ENCODE measurements at places on chromosomes 13 and 19.

DNA sequence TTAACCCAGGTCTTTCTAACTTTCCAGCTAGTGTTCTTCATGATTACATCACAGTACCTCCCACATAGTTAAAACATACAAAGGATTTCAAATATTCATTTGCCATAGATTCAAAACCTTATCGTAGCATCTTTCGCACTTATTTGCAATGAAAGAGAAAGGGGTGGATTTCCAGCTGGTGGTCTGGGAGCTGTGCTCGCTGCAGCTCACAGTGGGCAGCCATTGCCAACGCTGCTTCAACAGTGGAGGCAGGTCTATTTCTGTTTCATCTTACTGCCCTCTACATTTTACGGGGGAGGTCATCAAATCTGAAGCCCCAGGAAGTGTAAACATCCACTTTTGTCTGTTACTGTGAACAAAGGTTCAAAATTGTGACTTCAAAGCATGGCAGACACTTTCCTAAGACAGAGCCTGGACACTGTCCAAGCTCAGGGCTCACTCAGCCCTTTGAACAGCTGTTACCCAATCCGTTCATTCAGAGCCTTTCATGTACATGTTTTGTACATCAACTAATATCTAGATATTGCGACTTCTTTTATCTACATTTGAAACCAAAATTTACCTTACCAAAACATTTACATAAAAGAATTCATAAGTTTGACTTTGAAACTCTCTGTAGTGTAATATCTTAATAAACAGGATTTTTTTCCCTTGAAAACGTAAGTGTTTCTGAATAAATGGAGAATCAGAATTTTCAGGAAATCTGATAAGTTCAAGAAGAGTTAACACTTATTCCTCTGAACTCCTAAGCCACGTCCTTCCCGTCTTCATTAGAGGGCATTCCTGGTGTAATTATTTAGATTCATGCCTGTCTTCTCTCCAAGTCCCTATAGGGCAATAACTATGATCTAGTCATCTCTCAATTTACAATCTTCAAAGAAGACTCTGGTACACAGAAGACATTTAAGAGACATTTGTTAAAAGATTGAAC, 25.1 kb downstream of the STARD13 start:
- no peak for DNase-seq

DNA sequence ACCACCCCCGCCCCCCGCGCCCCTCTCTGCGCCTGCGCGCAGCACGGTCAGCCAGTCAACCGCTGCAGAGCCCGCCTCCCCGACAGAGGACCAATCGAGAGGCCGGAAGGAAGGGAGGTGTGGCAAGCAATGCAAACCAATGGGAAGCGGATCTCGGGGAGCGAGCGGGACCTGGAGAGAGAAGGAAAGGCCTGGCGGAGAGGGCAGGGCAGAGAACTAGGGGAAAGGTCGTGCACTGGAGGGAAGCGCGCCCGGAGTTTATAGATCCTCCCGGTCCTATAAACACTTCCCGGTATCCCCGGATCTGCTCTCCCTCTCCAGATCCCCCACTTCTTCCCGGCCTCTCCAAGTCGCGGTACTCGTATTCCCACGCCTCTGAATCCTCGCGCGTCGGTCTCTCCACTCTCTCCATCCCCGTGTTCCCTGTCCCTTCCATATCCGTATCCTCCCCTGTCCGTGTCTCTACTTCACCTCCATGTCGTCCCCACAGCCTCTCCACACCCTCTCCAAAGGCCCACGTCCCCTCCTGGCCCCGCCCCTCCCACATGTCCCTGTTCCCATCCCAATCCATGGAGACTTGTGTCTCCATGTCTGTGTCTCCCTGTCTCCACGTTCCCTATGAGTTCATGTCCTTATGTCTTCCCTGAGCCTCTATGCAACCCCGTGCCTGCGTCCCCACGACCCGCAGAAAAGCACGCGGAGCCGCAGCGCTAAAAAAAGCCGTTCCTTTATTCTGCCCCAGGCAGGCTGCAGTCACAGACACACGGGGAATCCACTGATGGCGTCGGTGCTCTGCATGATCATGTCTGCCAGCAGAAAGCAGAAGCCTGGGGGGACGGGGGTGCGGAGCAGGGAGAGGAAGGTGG, 434 bp upstream of the ETFB start:
- DNase-seq: peak; percentile 100

- DNase-seq: no peak
Measured at GRCh38 chr19:5068233-5069072, 99.5 kb downstream of the KDM4B start.

DNA sequence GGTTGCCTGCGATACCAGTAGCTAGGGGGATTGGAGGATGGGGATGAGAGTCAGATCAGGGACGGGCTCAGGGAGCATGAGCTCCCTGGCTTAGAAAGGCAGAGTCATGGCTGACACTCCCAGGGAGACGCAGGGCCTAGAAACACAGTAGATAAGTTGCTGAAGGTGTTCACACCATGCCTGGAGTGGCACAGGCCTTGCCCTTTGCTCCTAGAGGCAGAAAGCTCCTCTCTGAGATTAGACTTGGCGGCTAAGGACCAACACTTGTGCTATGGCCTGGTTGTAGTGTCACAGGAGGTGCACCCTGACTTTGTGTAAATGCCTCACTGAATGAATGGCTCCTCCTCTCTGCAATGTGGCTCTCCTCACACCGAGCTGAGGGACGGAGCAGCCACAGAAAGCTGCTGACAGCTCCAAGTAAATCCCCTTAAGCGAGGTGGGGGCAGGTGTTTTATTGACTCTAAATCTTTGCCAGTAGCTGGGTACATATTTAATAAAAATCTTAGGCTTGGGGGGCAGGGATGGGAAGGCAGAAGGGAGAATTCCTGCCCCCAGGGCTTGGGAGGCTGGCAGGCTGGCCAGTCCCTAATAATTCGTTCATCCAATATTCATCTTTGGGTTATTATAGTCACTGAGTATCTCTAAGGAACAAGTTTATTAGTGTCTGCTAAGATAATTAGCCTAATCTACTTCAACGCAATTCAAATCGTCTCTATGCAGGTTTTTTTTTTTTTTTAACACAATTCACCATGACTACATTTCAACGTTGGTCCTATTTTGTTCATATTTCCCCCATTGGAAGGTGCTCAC, 54.9 kb downstream of the SIAH3 start:
- no peak for DNase-seq

DNA sequence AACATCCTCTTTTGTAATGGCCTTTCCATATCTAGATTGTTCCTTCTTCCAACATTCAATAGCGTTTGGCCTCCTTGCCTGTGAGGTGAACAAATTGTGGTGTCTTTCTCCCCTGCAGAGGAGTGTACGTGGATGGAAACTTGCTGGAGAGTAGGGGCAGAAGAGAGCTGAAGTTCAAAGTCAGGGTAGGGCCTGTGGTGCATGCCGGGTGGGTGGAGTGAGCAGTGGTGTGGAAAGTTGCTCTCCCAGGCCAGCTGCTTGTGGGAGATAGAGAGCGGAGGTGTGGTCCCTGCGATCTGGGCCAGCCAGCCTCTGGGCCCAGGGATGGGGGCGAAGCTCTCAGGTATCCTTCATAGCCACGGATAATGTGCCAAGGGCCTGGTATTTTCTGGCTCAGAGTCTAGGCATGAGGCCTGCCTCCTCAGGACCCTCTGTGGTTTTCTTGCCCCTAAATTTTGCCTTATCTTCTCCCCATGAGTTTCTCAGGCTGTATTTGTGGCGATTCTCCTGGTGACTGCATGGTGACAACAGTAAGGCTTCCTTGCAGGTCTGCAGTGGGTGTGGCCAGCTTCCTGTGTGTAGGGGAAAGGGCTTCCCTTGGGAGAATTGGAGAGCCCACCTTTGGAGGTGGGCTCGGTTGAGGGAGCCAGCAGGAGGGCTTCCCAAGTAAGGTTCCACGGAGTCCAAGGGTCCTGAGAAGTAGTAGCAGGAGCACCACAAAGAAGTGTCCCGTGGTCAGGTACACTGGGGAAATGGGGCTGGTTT, 6.7 kb downstream of the RGCC start:
- no peak for DNase-seq

- DNase-seq: peak; percentile 74
Measured at GRCh38 chr13:40190641-40191100, 475.8 kb downstream of the FOXO1 start.

GRCh38 chr13:113371061-113371460, 7.1 kb upstream of the GRTP1 start:
- peak; percentile 37 for DNase-seq

DNA sequence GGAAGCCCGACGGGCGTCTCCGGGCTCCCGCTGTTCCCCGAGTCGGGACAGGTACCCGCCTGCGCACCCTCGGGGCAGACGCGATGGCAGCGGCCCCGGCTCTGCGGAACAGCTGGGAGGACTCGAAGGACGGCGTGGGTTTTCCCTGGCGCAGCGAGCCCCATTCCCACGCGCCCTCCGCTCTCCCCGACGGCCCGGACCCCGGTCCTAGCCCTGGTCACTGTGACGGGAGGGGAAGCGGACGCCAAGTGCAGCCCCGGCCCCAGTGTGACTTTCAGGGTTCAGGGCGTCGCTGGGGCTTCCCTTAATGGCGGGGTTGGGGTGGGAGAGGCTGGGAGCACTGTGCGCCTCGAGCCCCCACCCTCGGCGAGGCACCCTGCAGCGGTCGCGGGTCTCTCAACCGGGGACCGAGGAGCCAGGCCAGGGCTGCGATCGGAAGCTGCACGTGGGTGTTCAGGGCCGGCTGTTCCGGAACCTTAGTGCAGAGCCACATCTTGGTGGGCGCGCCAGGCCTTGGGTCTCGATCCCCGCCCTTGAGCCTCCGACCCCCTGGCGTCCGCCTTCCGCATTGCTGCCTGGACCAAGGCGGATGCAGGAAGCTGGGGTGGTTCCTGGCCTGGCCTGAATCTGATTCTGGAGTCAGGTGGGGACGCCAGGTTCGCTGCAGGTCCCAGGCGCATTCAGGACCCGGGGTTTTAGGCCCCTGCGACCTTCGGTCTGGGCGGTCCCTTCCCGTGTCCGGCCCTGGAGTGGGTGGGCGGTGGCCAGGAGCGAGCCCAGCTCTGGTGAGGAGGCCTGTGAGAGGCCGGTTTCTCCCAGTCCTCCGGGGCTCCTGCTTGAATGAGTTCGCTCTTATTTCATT, 3.5 kb downstream of the LGALS7B start:
- DNase-seq: peak; percentile 73

DNA sequence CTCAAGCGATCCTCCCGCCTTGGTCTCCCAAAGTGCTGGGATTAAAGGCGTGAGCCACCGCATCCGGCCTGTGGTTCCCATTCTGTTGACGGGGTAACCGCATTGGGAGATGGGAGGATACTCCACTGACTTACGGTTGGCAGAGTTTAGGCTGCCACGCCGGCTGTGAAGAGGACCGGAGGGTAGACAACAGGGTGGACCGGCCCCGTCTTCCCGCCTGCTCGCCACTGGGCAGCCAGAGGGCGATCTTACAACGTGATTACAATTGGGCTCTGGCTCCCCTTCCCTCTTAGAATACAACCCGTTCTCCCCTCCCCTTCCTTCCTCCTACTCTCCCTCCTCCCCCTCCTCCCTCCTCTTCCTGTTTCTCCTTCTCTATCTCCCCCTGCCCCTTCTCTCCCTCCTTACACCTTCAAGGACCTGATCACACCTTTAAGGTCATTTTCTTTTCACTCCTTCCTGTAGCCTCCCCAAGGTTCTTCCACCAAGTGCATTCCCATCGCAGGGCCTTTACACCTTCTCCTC, 957 bp upstream of the CCDC194 start:
- DNase-seq: no peak

- DNase-seq: no peak
Measured at GRCh38 chr13:95573221-95573620, 20.7 kb downstream of the CLDN10 start.

GRCh38 chr19:54329476-54330165, 9.3 kb downstream of the LILRA4 start:
- DNase-seq: peak; percentile 36

GRCh38 chr19:1699386-1699785, 47.0 kb upstream of the TCF3 start:
- DNase-seq: no peak

GRCh38 chr13:96880419-96880818, 113.9 kb downstream of the OXGR1 start:
- no peak for DNase-seq

- DNase-seq: no peak
Measured at GRCh38 chr19:5974721-5975387, 3.1 kb downstream of the RANBP3 start.

- DNase-seq: no peak
Measured at GRCh38 chr19:13926715-13927114, 11.5 kb downstream of the PODNL1 start.

- no peak for DNase-seq
Measured at GRCh38 chr13:99472122-99472440, 29.2 kb upstream of the TM9SF2 start.

DNA sequence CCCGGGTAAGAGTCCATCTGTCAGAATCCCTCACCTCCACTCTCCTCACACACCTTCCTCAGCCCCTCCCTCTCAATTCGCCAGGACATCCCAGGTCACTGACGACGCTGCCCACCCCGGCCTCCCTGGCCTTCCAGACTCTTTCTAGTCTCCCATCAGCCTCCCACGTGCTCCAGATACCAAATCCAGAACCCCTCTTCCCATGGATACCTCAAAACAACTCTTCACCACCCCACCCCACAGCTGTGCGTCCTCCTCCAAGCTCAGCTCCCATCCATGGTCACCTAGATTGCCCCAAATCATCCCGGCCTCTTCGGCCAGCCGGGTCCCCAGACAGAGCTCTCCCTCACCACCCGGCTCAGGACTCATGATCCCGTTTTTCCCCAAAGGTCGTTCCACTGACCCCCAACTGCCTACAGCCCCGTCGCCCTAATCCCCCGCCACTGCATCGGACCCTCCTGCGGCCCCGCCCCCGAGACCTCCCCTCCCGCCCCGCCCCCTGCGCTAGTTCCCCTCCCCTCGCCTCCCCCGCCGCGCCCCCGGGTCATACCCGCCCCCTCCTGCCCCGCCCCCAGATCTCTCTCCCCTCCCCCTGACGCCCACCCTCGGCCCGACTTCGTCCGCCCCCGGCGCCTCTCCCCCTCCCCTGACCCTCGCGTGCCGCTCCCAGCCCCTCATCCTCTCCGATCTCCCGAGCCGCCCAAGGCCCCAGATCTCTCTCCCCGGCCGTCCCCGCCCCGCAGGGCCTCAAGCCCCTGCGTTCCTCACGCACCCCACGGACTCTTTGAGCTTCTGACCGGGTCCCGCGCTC, 546 bp downstream of the UBXN6 start:
- DNase-seq: no peak

- no peak for DNase-seq
Measured at GRCh38 chr13:21638319-21639282, 32.3 kb upstream of the FGF9 start.

GRCh38 chr19:12224676-12225075, 61.8 kb downstream of the ZNF136 start:
- DNase-seq: no peak

Measured in sigmoid colon (tissue), 7 donors.